Osteoblast (primary cell): ENCODE measurements at places on chromosomes 3 and 15.
A peak's percentile ranks its signal among the peaks of the same experiment; 100 is the strongest.

GRCh38 chr15:79315623-79316328 is 4.9 kb downstream of the TMED3 start:
- DNase-seq, result no peak

DNA sequence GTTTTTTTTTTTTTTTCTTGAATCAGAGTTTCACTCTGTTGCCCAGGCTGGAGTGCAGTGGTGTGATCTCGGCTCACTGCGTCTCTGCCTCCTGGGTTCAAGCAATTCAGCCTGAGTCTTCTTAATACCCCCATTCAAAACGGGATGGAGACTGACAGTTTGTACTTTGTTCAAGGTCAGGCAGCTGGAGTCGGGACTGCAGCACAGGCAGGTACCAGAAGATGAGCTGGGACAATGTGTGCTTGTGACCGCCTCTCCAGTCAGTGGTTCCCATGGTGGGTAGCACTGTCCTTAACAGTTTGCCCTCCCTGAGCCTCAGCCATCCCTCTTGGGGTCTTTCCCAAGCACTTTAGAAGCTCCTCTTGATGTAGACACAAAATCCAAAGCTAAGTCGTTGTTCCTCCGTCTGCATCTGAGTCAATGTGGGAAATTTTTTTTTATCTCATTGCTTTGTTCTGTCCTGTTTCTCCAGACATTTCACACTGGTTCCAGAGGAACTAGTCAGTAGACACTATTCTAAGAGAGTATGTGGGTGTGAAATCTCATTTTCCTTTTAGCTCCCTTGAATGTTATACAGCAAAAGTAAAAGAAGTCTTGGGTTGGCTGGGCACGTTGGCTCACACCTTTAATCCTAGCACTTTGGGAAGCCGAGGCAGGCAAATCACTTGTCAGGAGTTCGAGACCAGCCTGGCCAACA is 5.3 kb upstream of the TTLL13 start:
- peak; percentile 43 for DNase-seq

DNA sequence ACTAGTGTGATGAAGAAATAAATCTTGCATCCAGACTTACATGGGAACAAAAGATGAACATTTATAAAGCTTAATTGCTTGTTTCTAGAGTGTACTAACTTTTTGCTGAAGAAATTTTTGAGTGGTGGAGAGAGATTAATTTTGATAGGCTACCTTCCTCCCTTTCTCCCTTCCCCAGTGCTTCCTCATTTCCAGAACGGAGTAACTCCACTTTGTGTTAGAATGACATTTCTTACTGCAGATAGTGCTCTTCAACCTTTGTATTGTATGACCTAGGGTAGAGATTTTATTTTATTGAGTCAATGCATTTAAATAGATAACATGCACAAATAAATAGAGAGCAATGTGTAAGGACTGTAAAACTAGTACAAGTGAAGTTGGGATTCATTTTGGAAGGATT is 1.9 kb downstream of the ATP1B3 start:
- DNase-seq, result peak; percentile 71

DNA sequence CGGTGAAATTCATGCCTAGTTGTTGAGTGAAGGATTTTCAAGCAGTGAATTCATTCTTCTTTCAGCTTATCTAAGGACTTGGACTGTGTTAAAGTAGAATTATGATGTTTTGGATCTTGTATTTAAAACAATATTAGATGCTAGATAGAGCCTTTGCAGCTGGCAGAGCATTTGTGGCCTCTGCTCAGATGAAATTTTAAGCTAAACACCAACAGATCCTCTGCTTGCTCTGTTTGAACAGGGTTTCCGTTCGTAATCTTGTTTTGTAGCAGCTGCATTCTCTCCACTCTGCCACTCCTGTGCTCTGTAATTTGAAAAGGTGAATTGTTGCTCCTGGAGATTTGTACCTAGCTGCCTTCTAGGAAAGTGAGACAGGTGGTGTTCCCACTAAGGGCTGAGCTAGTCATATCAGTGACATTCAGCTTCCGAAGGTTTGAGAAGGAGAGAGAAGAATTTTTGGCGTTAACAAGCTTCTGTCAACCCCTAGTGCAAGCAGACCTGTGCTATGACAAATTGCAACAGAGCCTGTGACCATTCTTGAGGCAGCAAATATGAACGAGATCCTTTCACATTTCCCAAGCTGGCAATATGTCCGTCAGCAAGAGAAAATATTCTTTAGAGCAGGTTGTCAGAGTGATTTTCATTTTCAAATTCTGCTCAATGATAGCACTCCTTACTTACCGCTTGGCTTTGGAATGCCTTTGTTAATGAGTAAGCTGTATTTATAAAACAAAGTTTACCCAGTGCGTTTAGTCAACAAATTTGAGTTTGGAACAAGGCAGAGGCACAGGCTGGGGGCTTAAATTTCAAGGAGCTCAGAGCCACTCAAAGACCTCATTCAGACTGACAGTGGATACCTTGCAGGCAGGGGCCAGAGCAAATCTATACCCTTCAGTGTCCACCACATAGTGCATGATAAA is 5.3 kb downstream of the CHST2 start:
- DNase-seq, result no peak

- no peak for DNase-seq
Measured at GRCh38 chr3:13549623-13550422, 898 bp downstream of the FBLN2 start.

GRCh38 chr3:151900884-151901643 is 27.6 kb downstream of the SUCNR1 start:
- no peak for DNase-seq

DNA sequence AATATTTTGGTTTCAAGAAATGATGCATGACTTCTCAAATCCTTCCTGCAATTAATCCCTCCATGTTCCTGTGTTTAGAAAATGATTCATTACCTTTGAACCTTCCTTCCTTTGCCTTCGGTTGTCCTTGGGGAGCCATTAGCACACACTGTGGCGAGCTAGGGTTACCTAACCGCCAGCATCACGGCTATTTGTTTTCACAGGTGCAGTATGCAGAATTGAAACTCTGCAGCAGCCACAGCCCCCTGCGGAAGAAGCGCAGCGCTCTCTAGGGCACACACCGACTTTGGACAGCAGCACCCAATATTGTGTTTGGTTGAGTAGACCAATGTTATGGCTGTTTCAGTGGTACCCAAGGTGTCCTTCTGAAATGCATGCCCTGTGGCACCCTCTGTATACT is 247.4 kb downstream of the MCTP2 start:
- DNase-seq, result no peak
